ENCODE measurements at places on chromosomes 1 and 21.

GRCh38 chr1:85850238-85850637 lies 142.0 kb upstream of the ZNHIT6 start:
- peak; percentile 93 for DNase-seq

DNA sequence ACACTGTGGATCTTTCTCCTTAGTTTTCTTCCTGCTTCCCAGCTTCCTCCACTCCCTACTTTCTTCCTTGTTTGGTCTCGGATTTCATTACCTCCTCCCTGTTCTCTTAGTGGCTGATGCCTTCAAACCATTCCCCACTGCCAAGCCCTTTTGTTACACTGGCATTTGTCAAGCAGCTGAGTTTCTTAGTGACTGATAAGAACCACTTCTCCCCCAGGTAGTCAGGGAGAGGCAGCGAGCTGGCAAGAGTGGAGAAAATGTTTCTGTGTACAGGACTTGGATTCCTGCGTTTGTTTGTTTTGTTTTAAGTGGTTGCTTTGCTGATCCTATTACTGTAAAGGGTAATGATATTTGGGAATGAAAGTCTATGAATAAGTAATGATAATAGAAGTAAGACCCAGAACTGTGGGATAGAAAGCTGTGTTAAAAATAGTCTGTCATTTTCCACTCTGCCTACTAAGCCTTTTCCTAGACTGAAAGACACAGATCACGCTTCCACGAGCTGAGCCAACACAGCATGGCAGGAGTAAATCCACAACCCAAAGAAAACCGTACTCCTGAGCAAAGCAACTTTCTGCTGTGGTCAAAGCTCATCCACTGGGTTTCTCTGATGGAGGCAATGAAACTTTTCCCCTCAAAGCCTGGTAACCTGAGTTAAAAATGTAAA lies 10.1 kb upstream of the SERTAD4 start:
- no peak for DNase-seq

DNA sequence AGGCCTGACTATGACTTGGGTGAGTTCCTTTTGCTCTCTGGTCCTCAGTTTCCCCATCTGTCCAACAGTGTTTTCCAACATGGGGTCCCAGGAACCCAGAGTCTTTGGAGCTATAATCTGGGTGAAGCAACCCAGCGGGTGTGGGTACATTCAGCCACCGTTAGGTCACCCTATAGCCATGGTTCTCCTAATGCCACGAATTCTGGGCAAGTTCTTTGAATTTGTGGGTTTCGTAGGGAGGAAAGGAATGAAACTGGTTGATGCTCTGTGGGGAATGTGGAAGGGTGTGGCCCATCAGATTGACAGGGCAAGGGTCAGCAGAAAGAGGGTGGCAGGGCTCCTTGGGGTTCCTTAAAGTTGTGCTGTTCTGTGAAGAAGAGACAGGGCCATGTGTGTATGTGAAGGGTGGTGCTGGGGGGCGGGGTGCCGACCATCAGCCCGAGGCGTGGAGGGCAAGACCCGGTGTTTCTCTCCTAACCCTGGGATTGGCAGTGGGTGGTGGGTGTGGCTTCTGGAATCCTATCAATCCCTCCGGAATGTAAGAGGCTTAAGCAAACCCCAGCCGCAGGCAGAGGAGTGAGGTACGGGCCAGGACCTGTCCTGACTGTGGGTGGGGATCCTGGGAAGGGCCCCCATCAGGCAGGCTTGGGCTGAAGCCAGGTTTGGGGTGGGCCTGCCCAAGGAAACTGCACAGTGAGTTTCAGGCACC lies 35.5 kb upstream of the ZNF362 start:
- no peak for DNase-seq

DNA sequence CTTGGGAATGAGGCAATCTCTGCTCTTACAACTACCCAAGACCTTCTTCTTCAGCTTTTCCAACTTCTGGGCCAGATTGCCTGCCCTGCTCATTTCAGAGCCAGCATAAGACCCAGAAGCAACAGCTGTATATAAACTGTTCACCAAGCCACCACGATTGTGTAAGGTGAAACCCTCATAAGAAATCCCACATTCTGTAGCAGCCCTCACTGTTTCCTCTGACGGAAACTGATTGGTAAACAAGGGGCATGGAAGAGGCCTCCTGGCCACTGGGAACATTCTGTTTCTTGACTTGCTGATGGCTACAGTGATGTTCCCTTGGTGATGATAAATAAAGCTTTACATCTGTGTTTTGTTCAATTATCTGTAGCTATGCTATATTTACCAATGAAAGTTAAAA lies 39.7 kb upstream of the EXO1 start:
- DNase-seq = no peak

DNA sequence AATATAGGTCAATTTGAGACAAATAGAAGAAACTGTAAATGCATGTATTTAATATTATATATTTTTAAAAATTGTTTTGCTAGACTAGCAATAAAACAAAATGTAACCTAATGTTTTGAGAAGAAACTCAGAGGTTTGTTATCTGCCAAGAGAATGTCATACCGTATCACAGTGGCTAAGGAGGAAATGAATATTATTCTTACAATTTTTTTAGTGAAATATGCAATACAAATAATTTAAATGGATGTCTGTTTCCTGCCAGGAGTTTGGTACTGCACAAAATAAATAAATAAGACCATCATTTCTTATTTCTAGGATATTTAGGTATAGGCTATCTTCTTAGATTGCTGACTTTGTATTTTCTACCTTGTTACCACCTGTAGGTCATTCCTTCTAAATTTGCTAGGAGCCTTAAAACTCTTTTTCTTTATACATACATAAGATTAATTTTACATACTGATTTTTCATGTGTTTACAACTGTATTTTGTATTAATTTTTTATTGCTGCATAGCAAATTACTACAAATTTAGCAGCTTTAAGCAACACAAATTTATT lies 113.6 kb downstream of the NEK7 start:
- no peak for DNase-seq
